ENCODE measurements at places on chromosomes 3 and 15. TPM values are rescaled to one million over a fixed set of nuclear protein-coding genes. Genes with fewer than 3 reads are reported as not detected.

DNA sequence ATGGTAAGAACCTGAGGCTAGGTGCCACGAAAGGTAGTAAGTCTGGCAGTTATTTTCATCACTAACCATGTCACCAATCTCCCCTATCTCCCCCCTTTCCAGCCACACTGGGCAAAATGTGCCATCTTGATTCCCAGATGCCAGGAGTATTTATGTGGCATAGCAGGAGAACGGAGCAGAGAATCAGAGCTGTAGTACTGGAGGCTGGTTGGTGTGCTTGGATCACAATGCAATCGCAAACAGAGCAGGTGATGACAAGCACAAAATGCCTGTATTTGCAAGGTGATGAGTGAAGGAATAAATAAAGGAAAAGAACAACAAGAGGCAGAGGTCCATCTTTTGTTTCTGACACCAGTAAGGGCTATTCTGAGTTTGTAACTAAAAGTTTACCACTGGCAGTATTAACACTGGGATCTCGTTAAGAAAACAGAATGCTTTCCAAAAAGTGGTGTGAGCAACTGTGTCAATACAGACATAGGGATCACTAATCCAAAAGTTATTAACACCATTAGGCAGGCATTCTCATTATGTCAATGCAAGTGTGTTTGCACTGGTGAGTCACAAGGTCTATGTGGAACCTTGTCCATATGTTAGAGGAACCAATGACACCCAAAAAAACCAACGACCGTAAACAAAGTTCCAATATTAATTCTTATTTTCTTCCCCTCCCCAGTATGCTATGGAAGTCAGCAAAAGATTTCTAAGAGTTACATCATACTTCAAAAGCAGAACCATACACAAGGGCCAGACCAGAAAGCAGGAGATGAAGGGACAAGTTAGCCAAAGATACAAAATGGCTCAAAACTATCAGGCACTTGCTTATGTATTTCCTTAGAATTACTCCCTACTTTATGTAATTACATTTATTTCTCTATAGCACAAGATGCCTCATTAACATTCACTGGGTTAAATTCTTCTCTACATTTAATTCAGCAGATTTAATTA lies 556.6 kb downstream of the FOXP1 start:
- H3K27ac ChIP-seq = peak overlapping the region; percentile 19
- DNase-seq = no peak

DNA sequence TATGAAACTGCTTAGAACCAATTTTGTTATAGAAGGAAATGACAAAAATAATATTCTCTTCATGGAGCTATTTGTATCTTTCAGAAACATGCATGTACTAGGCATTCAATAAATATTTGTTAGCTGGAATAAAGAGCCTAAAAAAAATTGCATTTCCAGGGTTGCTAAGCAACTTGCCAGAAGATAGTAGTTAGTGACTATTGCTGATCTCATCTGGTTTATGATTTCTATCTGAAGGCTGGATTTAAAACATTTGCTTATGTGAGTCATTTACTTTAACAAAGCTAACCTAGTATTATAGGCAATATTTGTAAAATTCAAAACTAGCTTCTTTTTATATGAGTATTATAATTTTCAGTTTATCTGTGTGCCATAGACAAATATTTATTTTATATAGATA lies 78.3 kb downstream of the NAALADL2 start:
- no peaks in the 10 kb centered on the region for H3K27me3 ChIP-seq
- no peak overlapping the region for H3K27ac ChIP-seq
- no peak for DNase-seq
- no peaks in the 10 kb centered on the region for H3K36me3 ChIP-seq

DNA sequence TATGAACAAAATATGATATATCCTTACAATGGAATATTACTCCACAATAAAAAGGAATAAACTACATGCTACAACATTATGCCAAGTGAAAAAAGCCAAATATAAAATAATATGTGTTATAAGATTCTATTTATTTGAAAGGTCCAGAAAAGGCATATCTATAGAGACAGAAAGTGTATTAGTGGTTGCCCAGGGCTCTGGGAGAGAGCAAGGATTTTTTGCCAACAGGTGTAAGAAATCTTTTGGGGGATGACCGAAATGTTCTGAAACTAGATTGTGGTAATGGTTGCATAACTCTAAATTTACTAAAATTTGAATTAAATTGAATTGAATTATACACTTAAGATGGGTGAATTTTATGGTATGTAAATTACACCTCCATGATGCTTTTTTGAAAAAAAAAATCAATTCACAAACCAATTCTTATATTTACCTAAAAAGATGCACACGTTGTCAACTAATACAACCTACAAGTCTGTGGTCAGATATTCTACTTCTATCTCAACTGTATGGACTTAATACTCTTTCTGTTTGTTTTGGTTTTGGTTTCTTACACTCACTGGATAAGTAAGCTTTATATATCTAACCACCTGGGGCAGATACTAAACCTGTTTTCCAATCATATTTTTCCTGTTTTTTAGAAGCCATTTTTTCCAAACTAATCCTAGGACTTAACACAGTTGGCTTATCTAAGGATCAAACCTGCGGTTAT lies 75.8 kb downstream of the FBN1 start:
- DNase-seq = no peak
- H3K27ac ChIP-seq = no peak overlapping the region
- no peaks in the 10 kb centered on the region for H3K27me3 ChIP-seq
- no peaks in the 10 kb centered on the region for H3K36me3 ChIP-seq
- no peaks in the 10 kb centered on the region for H3K4me1 ChIP-seq

GRCh38 chr3:9008550-9009255 lies 45.4 kb upstream of the RAD18 start:
- no peak overlapping the region for H3K4me3 ChIP-seq
- no peaks in the 10 kb centered on the region for H3K36me3 ChIP-seq
- H3K4me1 ChIP-seq = no peaks in the 10 kb centered on the region

DNA sequence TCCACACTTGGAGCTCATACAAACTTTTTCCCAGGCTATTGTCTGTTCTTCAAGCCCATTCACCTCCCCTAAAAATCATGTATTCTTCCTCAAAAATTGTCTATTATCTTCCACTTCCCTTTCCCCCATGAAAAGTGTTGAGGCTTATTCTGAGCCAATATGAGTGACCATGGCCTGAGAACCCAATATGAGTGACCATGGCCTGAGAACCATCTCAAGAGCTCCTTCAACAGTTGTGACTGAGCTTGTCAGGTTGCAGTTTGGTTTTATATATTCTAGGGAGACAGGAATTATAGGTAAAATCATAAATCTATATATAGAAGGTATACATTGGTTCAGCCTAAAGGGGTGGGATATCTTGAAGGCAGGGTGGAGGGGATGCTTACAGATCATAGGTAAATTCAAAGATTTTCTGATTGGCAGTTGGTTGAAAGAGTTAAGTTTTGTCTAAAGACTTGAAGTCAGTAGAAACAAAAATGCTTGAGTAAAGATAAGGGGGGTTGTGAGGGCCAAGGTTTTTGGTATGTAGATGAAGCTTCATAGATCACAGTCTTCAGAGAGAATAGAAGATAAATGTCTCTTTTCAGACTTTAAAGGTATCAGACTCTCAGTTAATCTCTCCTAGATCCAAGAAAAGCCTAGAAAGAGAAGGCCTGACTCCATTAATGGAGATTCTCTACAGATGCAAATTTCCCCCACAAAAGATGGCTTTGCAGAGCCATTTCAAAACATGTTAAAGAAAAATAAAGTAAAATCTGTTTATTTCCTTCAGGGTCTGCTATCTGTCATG lies 95.8 kb downstream of the TGFBR2 start:
- no peak overlapping the region for H3K27ac ChIP-seq
- H3K4me3 ChIP-seq = no peak overlapping the region
- H3K4me1 ChIP-seq = peaks cover 12% of the 10 kb centered on the region

DNA sequence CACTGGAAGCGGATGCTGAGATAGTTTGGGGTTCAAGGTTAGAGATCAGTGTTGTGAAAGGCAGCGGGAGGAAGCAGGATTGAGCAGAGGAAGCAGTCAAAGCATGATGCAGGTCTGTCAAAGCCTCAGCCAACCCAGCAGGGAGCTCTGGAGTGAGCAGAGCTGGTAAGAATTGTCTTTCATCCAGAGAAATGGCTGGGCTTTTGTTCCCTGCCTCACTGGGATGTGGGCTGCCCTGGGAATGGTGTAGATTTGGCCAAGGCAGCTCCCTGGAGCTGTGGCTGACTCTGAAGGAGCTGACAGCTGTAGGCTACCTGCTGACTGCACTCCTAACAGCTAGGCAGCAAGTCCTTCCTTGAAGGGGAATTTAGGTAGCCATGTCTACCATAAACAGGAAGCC lies 61.9 kb upstream of the STXBP5L start:
- H3K27ac ChIP-seq = no peak overlapping the region
- H3K4me1 ChIP-seq = no peaks in the 10 kb centered on the region
- H3K36me3 ChIP-seq = no peaks in the 10 kb centered on the region

GRCh38 chr3:67605377-67605776 lies 49.0 kb downstream of the SUCLG2 start:
- H3K4me1 ChIP-seq = peaks cover 26% of the 10 kb centered on the region
- no peak overlapping the region for H3K4me3 ChIP-seq
- H3K27me3 ChIP-seq = no peaks in the 10 kb centered on the region
- no peak overlapping the region for H3K27ac ChIP-seq
- peaks cover 69% of the 10 kb centered on the region for H3K36me3 ChIP-seq

- DNase-seq = no peak
- H3K27ac ChIP-seq = no peak overlapping the region
- H3K36me3 ChIP-seq = no peaks in the 10 kb centered on the region
- H3K4me3 ChIP-seq = no peak overlapping the region
Observed at GRCh38 chr3:23650371-23651140, 155.2 kb upstream of the UBE2E1 start.

Gene PTPN9
- total RNA-seq = 18.2 TPM

All from activated B cell treated with CpG ODN at 0.5 μM for 24 hours (primary cell).